Activated CD8-positive, alpha-beta memory T cell treated with anti-CD3 and anti-CD28 coated beads for 1 hour (primary cell): ENCODE measurements at places on chromosomes 6 and 20.

GRCh38 chr6:159117563-159117962 is 51.6 kb upstream of the FNDC1 start:
- no peak for DNase-seq

- peak; percentile 77 for DNase-seq
Measured at GRCh38 chr6:10837995-10838793, at the start of gene MAK. TSS of gene MAK (minus strand) at chr6:10838539. CDS start at chr6:10830648, 7,891 bp downstream.

DNA sequence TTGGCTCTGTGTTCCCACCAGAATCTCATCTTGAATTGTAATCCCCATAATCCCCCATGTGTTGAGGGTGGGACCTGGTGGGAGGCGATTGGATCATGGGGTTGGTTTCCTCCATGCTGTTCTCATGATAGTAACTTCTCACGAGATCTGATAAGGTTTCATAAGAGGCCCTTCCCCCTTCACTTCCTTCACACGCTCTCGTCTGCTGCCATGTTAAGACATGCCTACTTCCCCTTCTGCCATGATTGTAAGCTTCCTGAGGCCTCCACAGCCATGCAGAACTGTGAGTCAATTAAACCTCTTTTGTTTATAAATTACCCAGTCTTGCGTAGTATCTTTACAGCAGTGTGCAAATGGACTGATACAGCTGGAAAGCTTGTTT is 90.0 kb downstream of the ELOVL5 start:
- DNase-seq: no peak

GRCh38 chr6:73353636-73354593 is at the start of gene DPPA5:
TSS of gene DPPA5 (minus strand) at chr6:73354276. CDS start at chr6:73354225, 51 bp downstream.
- no peak for DNase-seq

DNA sequence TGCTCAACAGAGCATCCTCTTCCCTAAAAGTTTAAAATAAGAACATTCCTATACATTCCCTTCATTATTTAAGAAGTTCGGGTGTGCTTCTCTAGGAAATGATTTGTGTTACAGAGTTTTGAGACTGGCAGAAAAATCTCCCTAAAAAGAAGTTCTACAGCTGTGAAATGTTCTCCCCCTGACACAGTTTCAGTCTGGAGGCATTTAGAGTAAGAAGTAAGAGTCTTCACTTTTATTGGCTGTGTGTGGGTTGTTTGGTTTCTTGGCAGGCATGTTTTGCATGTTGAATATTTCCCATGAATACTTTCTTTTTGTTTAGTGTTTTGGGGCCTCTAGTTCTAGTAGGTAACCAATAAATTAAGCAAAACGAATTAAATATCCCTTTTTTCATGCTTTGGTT is 195.9 kb downstream of the TENT5A start:
- DNase-seq: no peak

- no peak for DNase-seq
Measured at GRCh38 chr6:37830225-37830624, 10.7 kb downstream of the ZFAND3 start.

DNA sequence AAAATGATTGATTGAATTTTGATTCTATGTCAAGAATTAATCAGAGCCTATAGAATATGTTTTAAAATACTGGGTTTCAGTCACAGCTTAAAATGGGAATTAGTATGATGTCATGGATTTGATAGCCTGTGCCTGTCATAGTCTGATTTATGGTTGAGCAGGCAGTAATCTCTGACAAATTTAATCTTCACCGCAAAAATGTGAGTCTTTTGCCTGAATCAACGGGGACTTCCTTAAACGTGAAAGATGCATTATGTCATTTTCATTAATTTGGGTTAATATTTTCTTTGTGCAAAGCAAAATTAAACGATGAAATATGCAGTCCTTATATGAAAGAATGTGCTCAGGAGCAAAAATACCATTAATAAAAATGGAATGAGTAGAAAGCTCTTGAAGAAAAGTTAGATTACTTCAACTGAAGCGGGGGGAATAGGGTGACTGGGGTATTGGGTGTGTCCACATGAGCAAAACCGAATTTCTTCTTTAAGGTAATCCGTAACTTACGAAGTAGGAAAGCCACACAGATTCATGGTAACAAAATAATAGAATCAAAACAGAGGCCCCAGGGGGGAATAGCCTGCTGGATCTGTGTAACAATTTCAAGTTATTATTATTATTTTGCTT is 339.6 kb upstream of the NOX3 start:
- DNase-seq: no peak

DNA sequence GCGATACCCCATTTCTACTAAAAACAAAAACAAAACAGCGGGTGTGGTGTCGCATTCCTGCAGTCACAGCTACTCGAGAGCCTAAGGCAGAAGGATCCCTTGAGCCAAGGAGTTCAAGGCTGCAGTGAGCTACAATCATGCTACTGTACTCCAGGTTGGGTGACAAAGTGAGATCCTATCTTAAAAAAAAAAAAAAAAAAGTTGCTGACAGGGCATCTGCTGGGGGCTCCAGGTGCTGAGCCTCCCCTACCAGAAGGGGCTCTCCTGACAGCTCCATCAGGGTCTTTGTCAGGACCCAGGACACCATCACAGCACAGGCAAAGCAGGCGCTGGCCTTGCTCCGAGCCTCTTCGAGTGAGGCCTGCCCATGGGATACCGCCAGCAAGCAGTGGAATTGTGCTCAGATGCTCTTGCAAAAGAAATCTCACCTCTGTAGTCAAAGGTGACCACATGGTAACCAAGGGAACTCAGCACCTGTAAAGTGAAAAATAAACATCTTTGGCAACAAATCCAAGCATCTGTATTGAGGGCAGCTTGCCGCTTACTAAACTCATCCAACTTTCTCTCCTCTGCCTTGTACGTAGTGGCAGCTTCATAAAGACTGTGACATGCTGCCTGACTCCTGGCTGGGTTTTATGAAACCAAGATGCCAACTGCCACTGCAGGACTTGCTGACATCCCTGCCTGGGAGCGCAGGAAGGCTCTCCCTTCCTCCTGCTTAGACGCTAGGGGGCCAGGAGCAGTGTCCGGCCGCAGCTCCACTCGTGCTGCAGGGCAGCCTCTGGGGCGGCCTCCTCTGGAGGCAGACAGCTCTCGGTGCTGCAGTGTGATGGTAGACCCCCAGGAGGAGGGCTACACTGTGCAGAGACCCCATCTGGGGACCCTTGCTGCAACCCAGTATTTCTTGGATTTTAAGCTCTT is 66.9 kb downstream of the PYGB start:
- no peak for DNase-seq

- no peak for DNase-seq
Measured at GRCh38 chr20:36344517-36345132, 38.5 kb downstream of the DLGAP4 start.
